ENCODE measurements at places on chromosomes 3 and 15.

GRCh38 chr3:177343122-177343625 is 145.9 kb upstream of the TBL1XR1 start:
- no peak for ATAC-seq

GRCh38 chr3:13461169-13462124 is 18.7 kb upstream of the HDAC11 start:
- ATAC-seq, result peak; percentile 88

DNA sequence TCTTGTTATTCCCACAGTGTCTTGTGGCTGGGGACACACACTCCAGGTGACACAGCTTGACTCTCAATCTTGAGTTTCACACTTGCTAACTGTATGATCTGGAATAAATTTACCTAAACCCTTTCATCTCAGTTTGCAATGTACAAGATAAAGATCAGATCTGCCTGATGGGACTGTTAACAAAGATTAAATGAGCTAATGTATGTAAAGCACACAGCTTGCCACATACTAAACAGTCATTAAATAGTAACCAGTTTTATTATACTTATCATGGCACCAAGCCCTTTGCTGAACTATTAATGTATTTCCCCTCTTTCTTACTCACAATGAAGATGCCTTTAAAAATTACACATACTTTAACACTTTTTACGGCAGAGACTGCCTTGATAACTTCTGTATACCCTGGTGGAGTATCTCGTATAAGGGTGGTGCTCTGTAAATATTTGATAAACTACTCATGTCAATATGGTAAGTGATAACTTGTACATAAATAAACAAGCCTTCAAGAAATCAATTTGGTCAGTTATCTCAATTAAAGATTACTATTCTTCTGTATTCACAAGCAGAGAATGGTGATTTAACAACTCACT is 184.5 kb downstream of the STAG1 start:
- no peak for ATAC-seq

GRCh38 chr3:160135851-160136250 is 89.4 kb upstream of the C3orf80 start:
- ATAC-seq, result no peak

DNA sequence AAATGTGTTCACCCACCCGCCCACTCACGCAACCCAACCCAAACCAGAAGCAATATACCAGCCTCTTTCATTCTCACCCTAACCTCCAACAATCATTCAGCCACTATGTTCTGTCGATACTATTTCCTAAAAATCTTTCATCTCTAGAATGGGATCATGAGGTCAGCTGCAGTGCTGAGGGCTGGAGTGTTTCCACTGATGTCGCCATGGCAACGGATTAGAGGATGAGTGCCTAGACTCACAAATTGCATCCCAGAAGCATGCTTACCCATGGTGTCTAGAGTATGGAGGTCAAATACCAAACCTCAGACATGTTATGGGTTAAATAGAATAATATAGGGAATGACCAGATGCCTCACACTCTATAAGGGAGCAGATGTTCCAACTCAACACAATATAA is 138.5 kb downstream of the GABRB3 start:
- ATAC-seq, result no peak

GRCh38 chr15:79496838-79497237 is 64.7 kb downstream of the MINAR1 start:
- no peak for ATAC-seq

- no peak for ATAC-seq
Observed at GRCh38 chr15:100650685-100651084, 48.3 kb downstream of the ASB7 start.

DNA sequence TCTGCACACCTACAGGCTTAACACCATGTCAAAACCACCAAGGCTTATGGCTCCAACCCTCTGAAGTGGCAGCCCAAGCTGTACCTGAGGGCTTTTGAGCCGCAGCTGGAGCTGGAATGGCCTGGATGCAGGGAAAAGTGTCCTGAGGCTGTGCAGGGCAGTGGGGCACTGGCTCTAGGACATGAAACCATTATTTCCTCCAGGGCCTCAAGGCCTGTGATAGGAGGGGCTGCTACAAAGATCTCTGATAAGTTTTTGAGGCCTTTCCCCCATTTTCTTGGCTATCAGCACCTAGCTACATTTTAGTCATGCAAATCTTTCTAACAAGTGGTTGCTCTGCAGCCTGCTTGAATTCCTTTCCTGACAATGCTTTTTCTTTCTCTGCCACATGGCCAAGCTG is 37.6 kb downstream of the SPATA16 start:
- no peak for ATAC-seq

GRCh38 chr3:147360051-147360439 is 46.3 kb downstream of the ZIC4 start:
- no peak for ATAC-seq

GRCh38 chr3:194672876-194673275 is 885 bp upstream of the LSG1 start:
- ATAC-seq, result no peak

DNA sequence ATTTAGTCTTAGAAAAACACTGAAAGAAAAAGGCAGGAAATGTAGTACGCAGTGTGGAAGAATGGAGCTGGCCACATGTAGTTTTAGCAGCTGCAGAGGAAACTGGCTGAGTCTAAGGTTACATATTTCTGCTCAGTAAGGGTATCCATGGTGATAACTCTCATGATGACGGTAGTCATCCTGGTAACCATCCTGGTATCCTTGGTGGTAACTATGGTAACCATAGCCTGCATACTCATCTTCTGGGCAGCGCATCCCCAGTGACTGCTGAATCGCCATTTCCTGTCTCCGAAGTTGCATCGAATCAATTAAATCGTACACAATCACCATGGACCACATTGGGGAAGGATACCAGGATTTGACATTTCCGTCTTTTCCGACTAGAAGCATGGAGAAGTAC is 35.7 kb downstream of the CCDC80 start:
- no peak for ATAC-seq

- no peak for ATAC-seq
Observed at GRCh38 chr3:36496684-36497633, 116.7 kb downstream of the STAC start.

DNA sequence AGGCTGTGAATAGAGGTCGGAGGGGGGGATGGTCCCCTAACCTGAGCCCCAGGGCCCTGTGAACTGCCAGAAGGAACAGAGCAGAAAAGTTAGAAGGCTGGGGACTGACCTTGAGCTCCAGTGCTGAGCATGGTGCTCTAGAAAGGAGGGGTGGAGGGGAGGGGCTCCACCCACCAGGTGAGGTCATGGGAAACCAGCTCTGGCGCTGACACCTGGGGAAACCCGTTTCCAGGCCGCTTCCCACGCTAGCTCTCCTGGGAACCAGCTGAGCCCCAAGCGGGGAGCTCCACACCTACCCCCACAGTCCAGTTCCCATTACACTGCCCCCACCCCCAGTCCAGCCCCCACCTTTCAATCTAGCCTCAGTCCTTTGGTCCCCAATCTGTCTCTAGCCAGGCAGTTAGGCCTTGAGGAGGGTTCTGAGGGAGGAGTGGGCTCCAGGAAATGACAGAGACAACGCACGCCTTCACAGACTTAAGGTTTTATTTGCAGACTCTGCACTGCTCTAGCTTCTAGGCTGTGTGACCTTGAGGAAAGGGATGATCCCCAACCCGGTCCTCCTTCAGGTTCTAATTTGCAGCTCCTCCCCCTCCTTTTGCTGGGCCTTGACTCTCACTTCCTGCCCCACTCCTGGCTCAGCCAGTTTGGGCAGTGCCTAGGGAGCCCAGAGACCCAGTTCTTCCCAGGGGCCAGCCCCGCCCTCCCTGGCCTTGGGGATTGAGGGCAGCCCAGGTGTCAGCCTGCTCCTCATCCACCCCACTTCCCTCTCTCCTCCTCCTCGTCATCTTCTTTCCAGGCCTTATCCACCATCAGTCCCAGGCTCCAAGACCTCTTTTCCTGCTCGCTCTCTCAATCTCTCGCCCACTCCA is 2.1 kb downstream of the RHOV start:
- peak; percentile 65 for ATAC-seq

GRCh38 chr3:188241883-188242282 is 87.9 kb downstream of the LPP start:
- ATAC-seq, result no peak

DNA sequence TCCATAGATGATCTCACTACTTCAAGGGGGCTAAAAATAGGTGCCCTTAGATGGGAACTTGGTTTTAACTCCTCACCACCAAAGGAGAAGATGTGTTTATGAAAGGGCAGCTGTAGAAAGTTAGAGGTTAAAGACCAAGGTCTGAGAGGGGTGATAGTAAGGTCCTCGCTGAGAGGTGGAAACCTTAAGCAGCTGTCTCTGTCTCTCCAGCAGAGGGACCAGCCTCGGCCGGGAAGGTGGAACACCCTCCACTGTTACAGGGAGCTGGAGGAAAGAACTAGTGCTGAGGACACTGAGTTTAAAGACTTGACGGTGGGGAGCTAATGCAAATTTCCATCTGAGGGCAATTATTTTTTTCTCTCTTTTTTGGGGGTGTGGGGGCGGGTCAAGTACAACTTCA is 8.9 kb upstream of the RLBP1 start:
- no peak for ATAC-seq

DNA sequence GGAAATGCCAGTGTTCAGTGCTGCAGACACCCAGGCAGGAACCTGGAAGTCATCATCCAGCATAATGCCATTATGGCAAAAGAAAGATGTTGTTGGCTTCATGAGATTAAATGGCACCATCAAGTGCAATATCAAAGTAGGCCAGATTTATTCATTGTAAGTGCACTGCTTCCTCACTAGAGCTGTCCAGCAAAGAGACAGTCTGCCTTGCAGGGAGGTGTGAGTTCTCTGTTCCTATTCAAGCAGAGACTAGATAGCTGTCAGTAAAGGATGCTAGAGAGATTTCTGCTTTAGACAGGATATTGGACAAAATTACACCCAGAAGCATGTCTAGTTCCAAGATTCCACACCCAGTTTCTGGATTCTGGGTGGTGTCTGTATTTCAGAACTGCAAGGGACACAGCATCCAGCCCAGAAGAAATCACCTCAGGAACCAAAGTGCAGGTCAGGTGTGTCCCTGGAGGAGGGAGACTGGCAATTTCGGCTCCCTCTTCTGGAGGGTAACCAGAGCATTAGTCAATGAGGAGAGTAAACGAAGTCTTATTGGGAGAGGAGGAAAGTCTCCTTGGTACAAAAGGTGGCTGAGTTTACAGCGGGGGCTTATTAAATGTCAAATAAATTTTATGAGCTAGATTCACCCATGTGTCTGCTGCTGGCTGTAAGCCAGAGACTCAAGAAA is 377.3 kb downstream of the EPHB1 start:
- no peak for ATAC-seq

- ATAC-seq, result no peak
Observed at GRCh38 chr15:98398886-98399285, 249.5 kb upstream of the IGF1R start.

- no peak for ATAC-seq
Observed at GRCh38 chr3:23959135-23959900, 14.2 kb downstream of the NR1D2 start.

DNA sequence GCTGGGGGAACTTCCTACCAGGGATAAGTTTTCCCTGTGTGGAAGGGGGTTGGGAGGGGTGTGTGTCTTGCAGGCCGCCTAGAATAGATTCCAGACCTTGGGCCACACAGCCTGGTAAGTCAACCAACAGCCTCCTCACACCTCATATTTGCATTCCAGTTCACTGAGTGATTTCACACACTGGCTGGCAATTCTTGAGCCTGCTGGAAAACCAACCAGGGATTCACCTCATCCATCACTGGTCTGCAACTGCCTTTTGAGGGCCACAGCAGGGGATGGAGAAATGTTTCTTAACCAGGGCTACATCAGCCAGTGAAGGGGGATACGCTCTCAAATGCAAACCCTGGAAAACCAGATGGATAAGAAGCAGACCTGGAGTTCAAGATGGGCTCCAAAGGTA is 2.0 kb downstream of the FSTL1 start:
- ATAC-seq, result no peak

- no peak for ATAC-seq
Observed at GRCh38 chr3:123724306-123724705, 139.5 kb upstream of the HACD2 start.

DNA sequence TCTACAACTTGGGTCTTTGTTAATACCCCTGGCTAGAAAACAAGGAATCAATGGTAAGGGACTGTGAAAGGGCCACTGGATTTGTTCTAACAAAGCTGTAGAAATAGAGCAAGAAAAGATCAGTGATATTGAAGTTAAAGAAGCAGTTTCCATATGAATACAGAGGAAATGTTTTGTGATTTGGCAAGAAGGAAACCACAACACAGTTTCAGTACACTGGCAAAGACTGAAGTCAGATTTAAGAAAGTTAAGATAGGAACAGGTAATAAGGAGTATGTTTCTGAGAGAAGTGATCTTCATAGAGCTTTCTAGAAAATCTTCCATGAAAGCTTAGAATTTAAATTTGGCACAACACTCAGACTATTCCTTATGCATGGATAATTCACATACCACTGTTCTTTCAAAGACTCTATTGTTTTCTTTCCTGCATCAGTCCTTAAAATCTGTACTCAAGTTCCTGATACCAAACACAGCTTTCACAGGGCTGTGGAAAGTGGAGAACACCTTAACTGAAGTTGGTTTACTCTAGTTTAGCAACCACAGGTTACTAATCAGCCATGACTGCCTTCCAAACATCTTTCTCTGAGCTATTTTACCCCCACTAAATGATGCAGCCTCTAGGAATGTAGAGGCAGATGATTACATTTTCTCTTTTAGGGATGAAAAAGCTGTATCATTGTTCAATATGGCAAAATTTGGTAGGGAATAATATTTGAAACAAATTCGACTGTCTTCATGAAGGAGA is 32.4 kb upstream of the ALCAM start:
- ATAC-seq, result no peak

DNA sequence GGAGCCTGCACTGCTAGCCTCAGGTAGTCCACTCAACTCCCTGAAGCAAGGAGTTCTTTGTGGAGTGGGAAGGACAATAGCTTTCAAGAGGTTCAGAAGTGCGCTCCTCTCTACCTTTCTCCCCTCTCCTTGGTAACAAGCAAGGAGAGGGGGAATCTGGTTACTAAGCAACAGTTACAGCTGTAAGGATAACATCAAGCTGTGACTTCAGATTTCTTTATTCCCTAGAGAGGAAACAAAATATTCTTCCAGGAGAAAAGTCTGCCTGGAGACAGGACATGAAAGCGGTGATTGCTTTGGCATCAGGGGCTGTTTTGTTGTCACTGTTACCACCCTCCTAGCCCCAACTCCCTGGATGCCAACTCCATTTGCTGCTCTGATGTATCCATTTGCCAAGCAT is 70.4 kb downstream of the TRANK1 start:
- no peak for ATAC-seq

DNA sequence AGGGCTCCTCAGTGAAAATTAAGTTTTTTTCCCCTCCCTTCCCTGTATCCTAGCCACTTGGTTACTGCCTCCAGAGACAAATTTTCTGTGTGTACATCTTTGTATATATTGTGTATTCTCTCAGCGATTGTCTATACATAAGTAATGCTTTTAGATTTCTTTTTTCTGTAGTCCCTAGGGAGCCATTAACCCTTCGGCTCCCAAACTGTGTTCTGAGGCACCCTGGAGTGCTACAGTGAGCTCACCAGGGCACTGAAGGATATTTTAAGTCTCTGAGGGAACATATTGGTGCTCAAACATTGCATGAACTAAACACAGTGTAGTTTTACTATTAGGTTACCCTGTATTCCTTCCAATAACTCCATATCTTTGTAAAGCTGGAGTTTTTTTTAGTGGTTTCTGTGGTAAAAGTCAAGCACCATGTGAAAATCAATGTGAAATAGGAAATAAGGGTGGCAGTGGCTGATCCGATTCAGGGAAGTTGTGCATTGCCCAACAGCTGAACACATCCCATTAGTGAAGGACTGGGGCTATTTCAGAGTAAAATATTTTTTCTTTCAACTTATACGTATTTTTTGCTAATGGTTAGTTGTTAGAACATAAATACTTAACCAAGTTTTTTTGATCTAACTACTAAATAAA is 43.0 kb downstream of the USP13 start:
- ATAC-seq, result no peak

Data from stimulated activated memory B cell treated with anti-CD40 and anti-IgM and Interleukin-4, amounts not matched to agents 10 μg/mL and 1 μg/mL and 100 μg/mL, for 72 hours (primary cell).